ENCODE measurements at places on chromosomes 11 and 22. TPM values are rescaled to one million over a fixed set of nuclear protein-coding genes. Genes with fewer than 3 reads are reported as not detected.

GRCh38 chr22:47878460-47878859 lies 1116.0 kb downstream of the TBC1D22A start:
- no peak overlapping the region for H3K27ac ChIP-seq
- no peaks in the 10 kb centered on the region for H3K4me1 ChIP-seq
- no peak for DNase-seq
- H3K4me3 ChIP-seq = no peak overlapping the region

DNA sequence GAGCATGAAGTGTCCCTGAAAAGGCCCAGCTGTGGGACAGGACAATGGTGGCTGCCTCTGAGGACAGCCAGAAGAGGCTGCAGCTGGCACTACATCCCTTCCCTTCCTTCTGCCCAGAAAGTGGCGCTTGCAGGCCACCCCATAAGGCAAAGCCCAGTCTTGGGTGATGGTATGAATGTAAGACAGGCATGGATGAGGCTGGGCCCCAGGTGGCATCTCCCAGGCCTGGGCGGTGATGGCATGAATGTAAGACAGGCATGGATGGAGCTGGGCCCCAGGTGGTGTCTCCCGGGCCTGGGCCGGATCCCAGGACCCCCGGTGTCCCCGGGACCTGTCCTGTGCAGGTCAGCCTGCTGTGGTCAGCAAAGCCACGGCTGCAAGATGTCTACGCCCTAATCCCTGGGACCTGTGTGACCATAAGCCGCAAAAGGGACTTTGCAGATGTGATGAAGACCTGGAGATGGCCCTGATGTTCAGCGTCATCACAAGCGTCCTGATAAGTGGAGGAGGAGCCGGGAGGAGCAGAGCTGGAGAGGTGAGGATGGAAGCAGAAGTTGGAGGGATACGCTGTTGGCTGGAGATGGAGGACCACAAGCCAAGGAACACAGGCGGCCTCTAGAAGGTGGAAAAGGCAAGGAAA lies 181.1 kb downstream of the CTTN start:
- no peak overlapping the region for H3K27ac ChIP-seq
- H3K36me3 ChIP-seq = no peaks in the 10 kb centered on the region
- no peak for DNase-seq
- H3K4me3 ChIP-seq = no peak overlapping the region
- H3K4me1 ChIP-seq = peaks cover 16% of the 10 kb centered on the region

Gene SEPTIN3
- total RNA-seq = 24.0 TPM

DNA sequence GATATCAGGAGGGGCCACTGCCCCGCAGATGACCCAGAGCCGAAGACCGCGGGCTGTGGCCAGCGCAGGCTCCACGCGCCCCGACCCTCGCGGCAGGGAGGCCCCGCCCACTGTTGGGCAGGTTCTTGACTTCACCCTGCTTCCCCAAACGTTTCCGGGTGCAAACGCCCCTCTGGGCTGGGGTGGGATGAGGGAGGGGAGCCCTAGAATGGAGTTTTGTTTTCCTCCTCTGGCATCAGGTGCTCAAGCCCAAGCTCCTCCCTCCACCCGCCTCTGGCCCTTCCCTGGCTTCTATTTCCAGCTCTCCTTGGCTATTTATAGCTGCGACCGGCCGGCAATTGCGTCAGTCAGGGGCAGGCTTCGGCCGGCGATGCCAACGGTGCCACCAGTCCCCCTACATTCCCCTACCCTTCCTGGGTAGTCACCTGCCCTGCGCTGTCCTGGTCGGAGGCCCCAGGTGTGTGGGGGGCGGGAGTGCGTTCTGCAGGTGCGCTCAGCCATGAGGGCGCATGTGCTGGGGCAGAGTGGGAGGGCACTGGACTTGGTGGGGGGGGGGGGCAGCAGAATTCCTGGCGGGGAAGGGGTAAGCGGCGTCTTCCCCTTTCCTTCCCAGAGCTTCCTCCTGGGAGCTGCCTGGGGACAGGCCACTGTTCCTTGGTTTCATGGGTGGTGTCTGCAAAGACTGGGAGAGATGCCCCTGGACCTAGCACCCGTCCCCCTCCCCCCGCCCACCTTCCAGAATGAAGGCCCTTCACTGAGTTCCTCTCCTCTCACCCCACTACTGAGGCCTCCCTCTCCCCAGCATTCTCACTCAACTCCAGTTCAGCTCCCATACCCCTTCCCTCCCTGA lies 23.6 kb downstream of the DUSP8 start:
- H3K27me3 ChIP-seq = peaks cover 66% of the 10 kb centered on the region
- peak overlapping the region; percentile 52 for H3K4me3 ChIP-seq
- peak; percentile 73 for DNase-seq
- no peaks in the 10 kb centered on the region for H3K36me3 ChIP-seq
- H3K27ac ChIP-seq = no peak overlapping the region
- peaks cover 4% of the 10 kb centered on the region for H3K4me1 ChIP-seq

GRCh38 chr11:86118253-86118652 lies 49.4 kb upstream of the PICALM start:
- no peak overlapping the region for H3K27ac ChIP-seq
- H3K4me3 ChIP-seq = no peak overlapping the region
- no peaks in the 10 kb centered on the region for H3K4me1 ChIP-seq
- no peaks in the 10 kb centered on the region for H3K36me3 ChIP-seq
- H3K27me3 ChIP-seq = no peaks in the 10 kb centered on the region

GRCh38 chr22:43562843-43563242 lies 151.0 kb downstream of the MPPED1 start:
- no peak overlapping the region for H3K4me3 ChIP-seq
- H3K27ac ChIP-seq = no peak overlapping the region
- DNase-seq = no peak
- H3K4me1 ChIP-seq = peaks cover 10% of the 10 kb centered on the region

- no peak for DNase-seq
- no peak overlapping the region for H3K27ac ChIP-seq
- no peaks in the 10 kb centered on the region for H3K27me3 ChIP-seq
- no peak overlapping the region for H3K4me3 ChIP-seq
- no peaks in the 10 kb centered on the region for H3K36me3 ChIP-seq
Measured at GRCh38 chr11:31617246-31617645, 107.7 kb downstream of the ELP4 start.

GRCh38 chr11:42175203-42175602 lies 715.8 kb upstream of the LRRC4C start:
- no peaks in the 10 kb centered on the region for H3K27me3 ChIP-seq
- H3K27ac ChIP-seq = no peak overlapping the region
- H3K4me1 ChIP-seq = no peaks in the 10 kb centered on the region
- H3K4me3 ChIP-seq = no peak overlapping the region
- DNase-seq = no peak

Gene SCT
- 2.3 TPM for total RNA-seq

DNA sequence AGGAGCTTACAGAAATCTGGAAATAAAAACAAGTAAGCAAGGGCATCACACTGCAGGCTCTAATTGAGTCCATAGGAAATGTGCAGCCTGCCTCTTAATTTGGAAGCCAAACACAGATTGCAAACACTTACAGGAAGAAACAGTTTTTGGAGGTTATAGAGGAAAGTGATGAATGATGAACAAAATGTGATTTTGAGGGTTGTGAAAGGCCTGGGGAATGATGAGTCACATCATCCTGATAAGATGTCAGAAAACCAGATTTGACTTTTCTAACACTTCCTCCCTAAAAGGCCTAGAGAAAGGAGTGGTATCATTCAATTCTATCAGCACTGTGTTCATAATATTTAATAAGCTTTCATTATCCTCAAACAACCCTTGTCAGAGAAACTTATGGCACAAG lies 96.6 kb upstream of the POU2AF2 start:
- no peaks in the 10 kb centered on the region for H3K27me3 ChIP-seq
- H3K36me3 ChIP-seq = no peaks in the 10 kb centered on the region
- H3K27ac ChIP-seq = no peak overlapping the region
- no peak overlapping the region for H3K4me3 ChIP-seq

Gene SCUBE2
- total RNA-seq = 0.64 TPM

Gene RHOD
- total RNA-seq = 15.9 TPM

GRCh38 chr11:101476191-101476590 lies 107.6 kb downstream of the TRPC6 start:
- H3K27me3 ChIP-seq = no peaks in the 10 kb centered on the region
- peaks cover 17% of the 10 kb centered on the region for H3K4me1 ChIP-seq
- no peak for DNase-seq

GRCh38 chr11:119371778-119372182 lies 9.7 kb downstream of the USP2 start:
- DNase-seq = no peak
- H3K4me3 ChIP-seq = no peak overlapping the region
- peaks cover 66% of the 10 kb centered on the region for H3K4me1 ChIP-seq
- no peaks in the 10 kb centered on the region for H3K36me3 ChIP-seq
- no peaks in the 10 kb centered on the region for H3K27me3 ChIP-seq

DNA sequence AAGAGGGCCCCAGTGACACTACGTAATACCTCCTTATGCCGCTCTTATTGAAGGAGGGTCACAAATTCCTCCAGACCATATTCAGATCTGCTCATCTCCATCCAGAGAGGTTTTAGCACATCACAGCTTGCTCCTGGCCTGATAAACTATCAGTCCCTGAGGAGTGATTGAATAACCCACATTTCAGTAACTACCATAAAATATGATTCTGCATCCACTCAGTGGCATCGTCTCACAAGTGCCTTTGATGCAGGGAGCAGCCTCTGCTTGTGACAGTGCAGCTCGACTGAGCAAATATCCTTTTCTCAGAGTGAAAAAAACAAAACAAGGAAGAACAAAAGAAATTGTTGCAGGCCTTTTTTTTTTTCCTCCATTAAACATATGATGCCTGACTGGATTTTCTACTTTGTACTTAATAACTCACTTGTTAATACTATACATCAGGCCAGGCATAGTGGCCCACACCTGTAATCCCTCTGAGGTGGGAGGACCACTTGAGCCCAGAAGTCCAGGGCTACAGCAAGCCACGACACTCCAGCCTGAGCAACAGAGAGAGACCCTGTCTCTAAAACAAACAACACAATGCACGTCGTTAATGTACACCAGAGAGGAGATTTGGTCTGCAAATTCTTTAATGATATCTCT lies 64.5 kb downstream of the DDX10 start:
- DNase-seq = no peak
- H3K27ac ChIP-seq = no peak overlapping the region
- peaks cover 3% of the 10 kb centered on the region for H3K36me3 ChIP-seq
- H3K27me3 ChIP-seq = no peaks in the 10 kb centered on the region
- no peak overlapping the region for H3K4me3 ChIP-seq

DNA sequence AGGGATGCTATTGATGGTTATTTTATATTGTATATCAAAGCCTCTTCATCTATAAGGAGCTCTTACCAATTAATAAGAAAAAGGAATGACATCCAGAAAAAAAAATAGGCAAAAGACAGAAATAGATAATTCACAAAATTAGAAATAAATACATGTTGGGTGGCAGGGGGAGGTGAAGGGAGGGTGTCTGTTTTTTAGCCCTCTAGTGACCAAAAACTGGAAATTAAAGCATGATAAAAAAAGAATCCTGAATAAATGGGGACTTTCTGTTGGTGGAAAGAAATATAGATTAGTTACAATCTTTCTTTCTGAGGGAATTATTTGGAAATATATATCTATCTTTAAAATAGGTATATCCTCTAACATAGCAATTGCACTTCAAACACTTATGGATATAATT lies 42.0 kb upstream of the TTC36 start:
- peaks cover 65% of the 10 kb centered on the region for H3K36me3 ChIP-seq
- H3K27ac ChIP-seq = no peak overlapping the region
- DNase-seq = no peak
- no peak overlapping the region for H3K4me3 ChIP-seq

Gene ZNF214
- 4.1 TPM for total RNA-seq
